Colonic mucosa (tissue), 4 donors: ENCODE measurements at places on chromosomes 13 and 19. TPM values are rescaled to one million over a fixed set of nuclear protein-coding genes. Genes with fewer than 3 reads are reported as not detected.

GRCh38 chr13:105655046-105655445 lies 880.4 kb downstream of the EFNB2 start:
- H3K4me3 ChIP-seq = no peak overlapping the region
- H3K36me3 ChIP-seq = no peaks in the 10 kb centered on the region
- DNase-seq = no peak
- H3K4me1 ChIP-seq = no peaks in the 10 kb centered on the region
- H3K27ac ChIP-seq = no peak overlapping the region

DNA sequence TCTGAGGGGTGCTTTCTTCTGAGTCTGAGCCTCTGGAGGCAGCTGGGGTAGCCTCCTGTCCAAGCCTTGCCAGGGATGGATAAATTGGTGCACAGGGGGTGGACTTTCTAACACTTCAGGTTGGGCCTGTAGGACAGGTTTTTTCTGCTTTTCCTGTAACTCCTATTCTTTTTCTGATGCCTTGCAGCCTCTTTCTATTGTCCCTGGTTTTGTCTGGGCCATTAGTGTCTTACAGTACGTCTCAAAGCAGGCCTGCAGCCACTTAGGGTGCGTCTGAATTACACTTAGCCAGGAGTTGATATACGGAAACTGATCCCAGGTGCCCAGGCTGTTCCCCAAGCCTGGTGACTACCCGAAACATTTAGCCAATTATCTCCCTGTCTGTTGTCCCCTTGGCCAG lies 213.3 kb upstream of the HTR2A start:
- H3K4me3 ChIP-seq = no peak overlapping the region
- no peaks in the 10 kb centered on the region for H3K4me1 ChIP-seq
- no peak overlapping the region for H3K27ac ChIP-seq
- no peaks in the 10 kb centered on the region for H3K36me3 ChIP-seq

DNA sequence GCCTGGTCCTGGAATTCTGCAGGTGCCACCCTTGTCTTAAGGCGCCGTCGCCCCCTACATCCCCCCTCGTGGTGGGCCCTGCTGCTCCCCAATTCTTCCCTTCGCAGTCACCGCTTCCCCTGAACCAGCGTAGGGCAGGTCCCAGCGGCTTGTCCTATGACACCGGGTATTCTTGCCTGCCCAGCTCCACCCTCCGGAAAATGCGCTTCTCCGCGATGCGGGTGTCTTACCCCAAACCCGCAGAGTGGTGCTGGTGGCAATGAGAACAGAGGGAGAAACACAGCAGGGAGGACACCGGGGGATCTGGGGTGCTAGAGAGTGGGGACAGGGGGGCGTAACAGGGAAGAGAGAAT lies 9.0 kb downstream of the ZNF808 start:
- peaks cover 6% of the 10 kb centered on the region for H3K36me3 ChIP-seq
- H3K27ac ChIP-seq = peak overlapping the region; percentile 53
- H3K4me3 ChIP-seq = peak overlapping the region; percentile 31
- no peak for DNase-seq

CCNA1 gene
- total RNA-seq = not detected

CEACAM8 gene
- 0.85 TPM for total RNA-seq

GRCh38 chr13:50033725-50034124 lies 18.5 kb downstream of the KCNRG start:
- no peak overlapping the region for H3K4me3 ChIP-seq
- no peak overlapping the region for H3K27ac ChIP-seq
- no peaks in the 10 kb centered on the region for H3K4me1 ChIP-seq
- no peak for DNase-seq
- no peaks in the 10 kb centered on the region for H3K36me3 ChIP-seq

C19orf73 gene
- 4.8 TPM for total RNA-seq

DNA sequence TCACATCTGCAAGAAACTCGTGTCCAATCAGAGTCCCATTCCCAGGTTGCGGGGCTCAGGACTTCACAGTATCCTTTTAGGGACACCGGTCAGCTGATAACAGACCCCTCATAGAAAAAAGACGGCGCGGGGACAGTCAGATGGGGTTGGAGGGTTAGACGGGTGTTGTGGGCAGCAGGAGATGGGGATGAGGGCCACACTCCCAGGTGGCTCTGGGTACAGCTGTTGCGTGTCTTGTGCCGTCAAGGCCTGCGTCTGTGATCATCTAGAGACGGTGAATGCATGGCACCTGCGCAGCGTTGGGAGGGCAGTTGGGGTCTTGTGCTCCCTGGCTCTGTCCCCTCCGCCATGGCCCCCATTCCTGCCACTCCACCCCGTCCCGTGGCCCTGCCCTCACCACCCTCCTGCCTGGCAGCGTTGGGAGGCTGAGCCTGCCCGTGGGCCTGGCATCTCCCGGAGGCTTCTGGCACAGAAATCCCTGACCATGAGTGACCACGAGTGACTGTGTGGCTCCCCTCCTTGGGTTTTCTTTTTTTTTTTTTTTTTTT lies 14.0 kb upstream of the TEKTIP1 start:
- H3K4me3 ChIP-seq = no peak overlapping the region
- no peaks in the 10 kb centered on the region for H3K4me1 ChIP-seq
- DNase-seq = no peak
- no peaks in the 10 kb centered on the region for H3K27me3 ChIP-seq

DNA sequence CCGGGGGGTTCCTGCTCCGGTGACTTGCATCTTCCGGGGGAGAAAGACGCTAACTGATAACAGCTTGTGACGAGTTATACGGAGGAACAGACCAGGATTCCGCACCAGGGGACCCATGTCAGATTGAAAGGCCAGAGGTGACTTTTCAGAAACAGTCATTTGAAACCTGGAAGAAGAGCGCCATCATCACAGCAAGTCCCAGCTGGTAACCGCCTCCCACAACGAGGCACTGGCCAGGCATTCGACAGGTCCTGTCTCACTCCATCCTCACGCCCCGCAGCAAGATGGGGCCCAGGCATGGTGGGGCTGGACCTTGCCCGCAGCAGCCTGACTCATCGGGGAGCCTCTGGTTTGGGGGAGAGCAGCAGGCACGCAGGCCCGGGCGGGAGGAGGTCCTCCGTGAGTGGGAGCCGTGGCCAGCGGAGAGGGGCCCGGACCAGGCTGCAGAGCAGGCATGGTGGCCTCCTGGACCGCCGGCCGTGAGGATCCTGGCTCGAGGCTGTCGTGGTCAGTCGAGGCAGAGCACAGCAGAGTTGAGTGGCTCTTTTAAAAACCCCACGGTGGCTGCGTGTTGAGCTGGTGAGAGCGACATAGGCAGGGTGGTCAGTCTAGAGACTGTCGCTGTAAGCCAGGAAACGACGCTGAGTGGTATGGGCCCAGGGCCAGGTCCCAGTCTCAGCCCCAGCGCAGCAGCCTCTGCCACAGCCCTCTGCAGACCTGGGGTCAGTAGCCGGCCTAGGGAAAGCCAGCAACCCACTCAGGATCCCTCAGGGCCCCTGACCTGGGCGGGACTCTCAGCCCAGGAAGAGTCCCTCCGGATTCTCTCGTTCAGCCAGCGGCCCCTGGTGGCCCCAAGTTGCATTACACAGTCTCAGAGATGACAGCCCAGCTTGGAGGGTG lies 94.9 kb upstream of the MCF2L start:
- H3K27ac ChIP-seq = no peak overlapping the region
- no peaks in the 10 kb centered on the region for H3K4me1 ChIP-seq
- peak; percentile 70 for DNase-seq
- no peaks in the 10 kb centered on the region for H3K27me3 ChIP-seq
- H3K4me3 ChIP-seq = no peak overlapping the region
- H3K36me3 ChIP-seq = no peaks in the 10 kb centered on the region
